ENCODE measurements at places on chromosomes 5 and 9.

GRCh38 chr5:153086486-153086885, 404.0 kb upstream of the GRIA1 start:
- DNase-seq = no peak

DNA sequence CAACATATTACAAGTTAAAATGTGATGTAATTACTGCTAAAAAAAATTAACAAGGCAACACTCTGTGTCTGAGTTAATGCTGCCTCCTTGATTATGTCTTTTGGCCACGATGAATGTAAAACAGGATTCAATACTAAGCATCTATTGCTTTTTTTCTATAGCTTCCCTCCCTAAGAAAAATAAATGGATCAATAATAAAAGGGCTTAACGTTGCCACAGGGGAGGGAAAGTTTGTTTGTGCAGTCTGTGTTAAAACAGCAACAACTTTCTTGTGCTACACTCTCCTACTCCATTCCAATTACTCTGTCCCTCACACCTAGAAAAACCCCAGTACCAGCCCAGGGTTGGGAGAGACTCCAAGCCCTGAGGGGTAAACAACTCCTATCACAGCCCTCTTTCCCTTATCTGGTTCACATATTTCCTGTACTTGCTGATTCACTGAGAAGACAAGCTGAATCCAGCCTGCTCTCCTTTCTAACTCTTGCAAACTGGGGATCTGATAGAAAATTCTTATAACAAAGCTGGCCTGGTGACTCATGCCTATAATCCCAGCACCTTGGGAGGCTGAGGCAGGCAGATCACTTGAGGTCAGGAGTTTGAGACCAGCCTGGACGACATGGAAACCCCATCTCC, 44.8 kb downstream of the PTPN3 start:
- no peak for DNase-seq

DNA sequence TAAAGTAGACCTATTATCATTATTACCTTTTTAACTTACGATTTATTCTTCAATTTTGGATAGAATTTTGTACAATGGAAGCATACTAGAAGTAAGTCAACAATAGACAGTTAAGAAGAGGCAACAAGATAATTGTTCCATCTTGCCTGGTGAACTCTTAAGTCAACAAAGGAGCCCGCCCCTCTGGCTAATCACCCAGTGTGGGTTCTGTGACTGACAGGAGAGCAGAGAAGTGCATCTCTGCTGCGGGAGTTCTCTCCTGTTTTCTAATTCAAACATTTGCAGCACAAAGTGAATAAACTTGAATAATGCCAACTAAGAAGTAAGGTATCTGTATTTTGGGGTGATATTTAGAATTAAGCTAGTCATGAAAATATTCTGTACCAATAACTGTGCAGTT, 6.7 kb upstream of the ISL1 start:
- no peak for DNase-seq

DNA sequence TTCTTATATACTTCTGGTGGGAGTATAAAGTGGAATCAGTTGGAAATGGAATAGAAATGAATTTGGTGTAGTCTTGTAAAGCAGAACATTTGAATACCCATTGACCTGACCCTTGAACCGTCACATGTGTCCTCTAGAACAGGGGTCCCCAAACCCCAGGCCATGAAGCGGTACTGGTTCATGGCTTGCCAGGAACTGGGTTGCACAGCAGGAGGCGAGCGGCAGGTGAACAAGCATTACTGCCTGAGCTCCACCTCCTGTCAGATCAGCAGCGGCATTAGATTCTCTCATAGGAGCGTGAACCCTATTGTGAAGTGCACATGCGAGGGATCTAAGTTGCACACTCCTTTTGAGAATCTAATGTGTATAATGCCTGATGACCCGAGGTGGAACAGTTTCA, 80.0 kb downstream of the RANBP17 start:
- no peak for DNase-seq

DNA sequence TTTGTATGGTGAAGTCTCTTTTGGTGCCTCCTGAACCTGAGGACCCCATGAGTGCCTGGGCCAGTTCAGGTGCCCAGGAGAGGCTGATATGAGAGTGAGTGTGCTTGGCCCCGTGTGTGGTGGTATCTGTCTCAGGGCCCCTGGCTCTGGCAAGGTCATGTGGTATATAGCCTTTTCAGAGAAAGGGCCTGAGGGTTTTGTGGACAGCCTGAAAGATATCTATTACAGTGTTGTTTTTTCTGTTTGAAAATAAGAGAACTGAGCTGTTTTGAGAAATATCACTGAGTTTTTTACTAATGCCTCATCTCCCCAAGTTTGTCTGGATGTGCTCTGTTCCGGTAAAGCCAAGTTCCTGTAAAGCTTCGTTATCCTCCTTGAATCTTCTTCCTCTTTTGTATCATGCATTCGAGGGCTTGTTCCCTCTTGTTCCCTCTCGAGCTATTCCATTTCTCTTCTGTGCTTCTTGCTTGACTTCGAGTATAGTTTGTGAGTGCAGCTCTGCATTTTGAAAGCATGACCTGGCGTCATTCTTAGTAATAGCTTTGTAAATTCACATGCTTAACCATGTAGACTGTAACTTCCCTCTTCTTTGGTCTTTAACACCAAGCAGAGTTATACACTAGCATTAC, 122.3 kb downstream of the MAST4 start:
- no peak for DNase-seq

GRCh38 chr5:62143268-62144229, 162.5 kb upstream of the KIF2A start:
- no peak for DNase-seq

- DNase-seq = no peak
These were observed 75.4 kb upstream of the GDNF start for GRCh38 chr5:37915097-37915736.

DNA sequence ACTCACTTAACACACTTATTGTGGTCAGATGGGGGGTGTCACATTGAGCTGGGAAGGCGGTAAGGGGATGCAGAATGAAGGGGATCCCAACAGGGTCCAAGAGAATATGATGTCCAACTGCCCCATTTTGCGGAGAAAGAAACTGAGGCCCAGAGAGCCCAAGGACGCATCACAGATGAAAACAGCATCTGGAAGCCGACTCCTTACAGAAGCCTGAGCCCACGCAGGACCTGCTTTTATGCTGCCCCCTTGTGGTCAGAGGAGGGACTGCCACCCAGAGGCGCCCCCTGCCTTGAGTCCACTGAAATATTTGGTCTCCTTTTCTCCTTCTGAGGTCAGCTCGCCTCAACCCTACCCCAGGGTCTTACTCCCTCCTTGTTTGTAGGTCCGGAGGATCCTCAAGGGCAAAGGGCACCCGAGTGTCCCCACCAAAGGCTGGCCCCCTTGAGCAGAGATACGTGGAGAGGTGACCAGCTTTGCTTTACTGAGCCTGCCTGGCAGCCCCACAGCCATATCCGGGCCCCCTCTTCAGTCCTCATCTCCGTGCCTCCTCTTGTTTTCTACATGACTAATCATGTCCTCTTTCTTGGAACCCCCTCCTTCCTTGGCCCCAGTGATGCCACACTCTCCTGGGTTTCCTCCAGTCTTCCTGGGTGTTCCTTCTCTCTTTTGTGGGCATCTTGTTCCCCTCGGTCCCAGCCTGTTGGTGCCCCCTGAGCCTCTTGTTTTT, 30.0 kb upstream of the TTLL11 start:
- DNase-seq = peak; percentile 74

DNA sequence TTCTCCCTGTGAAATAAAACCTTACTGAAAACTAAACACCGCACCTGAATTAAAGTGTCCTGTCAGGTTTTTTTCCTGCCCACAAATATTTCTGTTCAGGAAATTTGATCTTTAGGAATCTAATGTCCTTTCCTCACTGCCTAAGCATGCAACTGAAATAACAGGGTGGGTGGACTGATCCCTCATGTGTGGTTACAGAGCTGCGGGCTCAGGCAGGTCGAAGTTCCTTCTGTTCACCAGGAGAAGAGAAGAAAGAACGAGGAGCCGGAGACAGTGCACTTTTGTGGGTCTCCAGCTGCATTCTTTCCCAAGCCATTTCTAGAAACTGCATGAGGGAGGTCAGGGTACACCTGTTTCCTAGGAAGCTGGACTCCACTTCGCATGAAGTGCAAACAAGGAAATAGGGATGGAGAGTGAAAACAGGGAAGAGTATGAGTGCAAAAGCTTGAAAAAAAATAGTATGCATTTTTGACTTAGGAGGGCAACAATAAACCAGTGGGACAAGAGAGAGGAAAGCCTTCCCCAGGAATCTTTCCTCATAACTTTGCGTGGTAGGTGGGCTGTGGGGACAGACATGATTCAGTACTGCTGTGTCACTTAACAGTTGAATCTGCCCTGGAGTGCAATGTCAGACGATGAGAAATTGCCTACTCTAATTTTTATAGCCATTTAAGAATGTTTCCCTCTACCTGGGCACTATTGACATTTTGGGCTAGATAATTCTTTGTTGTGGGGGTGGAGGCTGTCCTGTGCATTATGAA, 60.3 kb downstream of the GCNT1 start:
- DNase-seq = no peak

GRCh38 chr5:177356746-177357145, 978 bp upstream of the RGS14 start:
- DNase-seq = no peak

DNA sequence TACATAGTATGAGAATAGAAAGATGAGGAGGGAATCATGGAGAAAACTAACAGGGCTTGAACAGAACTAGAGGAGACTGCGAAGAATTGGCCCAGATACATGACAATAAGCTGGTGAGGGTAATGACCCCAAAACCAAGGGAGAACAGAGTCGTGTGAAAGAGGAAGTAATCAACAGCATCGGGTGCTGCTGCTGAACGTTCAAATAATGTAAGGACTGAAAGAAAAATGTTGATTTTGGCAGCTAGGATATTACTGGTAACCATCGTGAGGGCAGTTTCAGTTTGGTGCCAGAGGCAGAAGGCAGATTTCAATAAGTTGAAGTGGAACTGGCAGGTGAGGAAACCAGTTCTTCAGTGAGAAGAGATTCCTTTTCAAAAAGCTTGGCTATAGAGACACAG, 66.8 kb upstream of the SMC2 start:
- no peak for DNase-seq

DNA sequence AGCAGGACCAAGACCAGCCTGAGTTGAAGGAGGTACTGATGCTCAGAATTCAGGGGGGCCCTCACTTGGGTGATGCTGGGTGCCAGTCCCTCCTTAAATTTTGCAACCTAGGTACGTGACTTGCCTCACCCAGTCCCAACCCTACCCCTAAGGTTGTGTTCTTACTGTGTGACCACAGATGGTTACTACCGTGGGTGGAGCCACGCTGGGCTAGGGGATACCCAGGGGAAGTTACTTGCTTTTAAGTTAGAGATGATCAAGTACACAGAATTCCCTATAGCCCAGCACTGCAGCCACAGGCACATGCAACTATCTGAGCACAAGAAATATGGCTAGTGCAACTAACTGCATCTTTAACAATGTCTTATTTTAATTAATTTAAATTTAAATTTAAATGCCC, 32.9 kb downstream of the NXNL2 start:
- no peak for DNase-seq

GRCh38 chr5:135138116-135138850, 104.3 kb upstream of the PITX1 start:
- no peak for DNase-seq

DNA sequence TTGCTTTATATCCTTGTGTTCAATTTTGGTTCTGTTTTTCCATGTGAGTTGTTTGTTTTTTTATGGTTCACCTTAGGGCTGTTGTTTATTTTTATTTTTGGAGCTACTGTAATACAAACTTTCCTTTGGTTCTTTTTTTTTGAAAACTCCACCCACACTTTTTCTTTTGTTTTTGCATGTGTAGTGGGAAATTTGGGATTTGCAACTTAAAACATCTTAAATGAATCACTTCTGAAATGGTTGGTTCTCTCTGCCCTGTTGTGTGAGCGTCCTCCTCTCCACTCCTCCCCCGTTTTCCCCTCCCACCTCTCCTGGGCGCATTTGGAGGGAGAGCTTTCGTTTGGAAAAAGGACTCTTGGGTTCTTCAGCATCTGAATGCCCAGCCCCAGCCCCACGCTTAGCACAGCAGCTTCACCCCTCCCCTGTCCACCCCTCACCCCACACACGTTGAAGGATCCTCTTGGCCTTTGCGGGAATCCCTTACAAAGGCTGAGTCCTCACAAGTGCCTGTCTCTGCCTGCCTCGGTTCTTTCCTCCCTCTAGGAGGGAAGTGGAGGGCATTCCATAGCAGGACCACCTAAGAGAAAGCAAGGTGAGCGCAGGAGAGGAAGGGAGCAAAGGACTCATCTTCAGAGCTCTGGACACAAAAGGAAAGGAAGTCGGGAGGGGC, 67.2 kb downstream of the DMRT1 start:
- DNase-seq = no peak

- no peak for DNase-seq
These were observed 32.4 kb downstream of the DDX31 start for GRCh38 chr9:132637351-132637750.

GRCh38 chr5:179114756-179115155, 54.6 kb downstream of the ZNF354C start:
- no peak for DNase-seq

DNA sequence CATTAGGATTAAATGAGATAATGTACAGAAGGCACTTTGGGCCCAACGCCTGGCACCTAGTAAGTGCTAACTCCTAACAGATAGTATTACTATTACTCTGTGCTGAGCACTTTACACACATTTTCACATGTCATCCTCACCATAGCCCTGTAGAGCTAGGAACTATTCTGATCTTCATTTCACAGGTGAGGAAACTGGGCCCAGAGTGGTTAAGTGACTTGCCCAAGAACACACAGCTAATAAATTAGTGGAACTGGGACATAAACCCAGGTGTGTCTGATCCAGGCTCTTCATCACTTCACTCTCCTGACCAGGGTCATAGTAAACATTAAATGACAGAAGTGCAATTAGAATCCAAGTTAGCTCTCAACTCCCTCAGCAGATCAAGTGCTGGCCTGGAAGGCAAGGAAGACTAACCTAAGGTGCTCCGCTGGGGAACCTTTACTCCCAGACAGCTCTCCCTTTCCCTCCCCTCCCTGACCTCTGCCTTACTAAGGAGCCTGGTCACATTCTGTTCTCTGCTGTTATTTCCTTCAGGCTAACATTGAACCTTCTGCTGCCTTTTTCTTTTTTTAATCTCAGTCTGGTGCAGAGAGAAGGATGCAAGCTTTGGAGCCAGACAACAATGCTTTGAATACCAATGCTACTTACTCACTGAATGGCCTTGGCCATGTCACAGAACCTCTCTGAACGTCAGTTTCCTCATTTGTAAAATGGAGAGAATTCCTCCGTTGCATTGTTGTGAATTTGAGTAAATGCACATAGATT, 4.1 kb upstream of the ADRA1B start:
- DNase-seq = no peak

DNA sequence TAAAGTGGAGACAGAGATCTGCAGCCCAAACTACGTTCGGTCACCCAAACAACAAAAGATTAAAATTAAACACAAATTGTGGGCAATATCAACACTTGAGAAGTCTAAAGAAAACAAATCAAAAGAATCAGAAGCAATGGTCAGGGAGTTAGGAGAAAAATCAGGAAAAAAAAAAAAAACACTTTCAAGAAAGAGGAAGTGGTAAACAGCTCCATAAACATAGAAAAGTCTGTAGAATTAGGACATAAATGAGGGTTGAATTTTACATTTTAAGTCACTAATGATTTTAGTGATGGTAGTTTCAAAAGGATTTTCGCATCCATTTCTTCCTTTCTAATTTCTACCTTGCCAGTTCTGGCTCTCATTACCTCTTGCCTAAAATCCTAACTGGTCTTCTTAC, 10.1 kb downstream of the RNF145 start:
- no peak for DNase-seq
